CD4-positive, alpha-beta T cell treated with Interleukin-1 beta for 1 hour (primary cell): ENCODE measurements at places on chromosomes 5 and 9.

- DNase-seq, result no peak
Measured at GRCh38 chr9:13282998-13283397, 3.5 kb upstream of the MPDZ start.

- DNase-seq, result no peak
Measured at GRCh38 chr9:3511551-3511950, 14.2 kb downstream of the RFX3 start.

DNA sequence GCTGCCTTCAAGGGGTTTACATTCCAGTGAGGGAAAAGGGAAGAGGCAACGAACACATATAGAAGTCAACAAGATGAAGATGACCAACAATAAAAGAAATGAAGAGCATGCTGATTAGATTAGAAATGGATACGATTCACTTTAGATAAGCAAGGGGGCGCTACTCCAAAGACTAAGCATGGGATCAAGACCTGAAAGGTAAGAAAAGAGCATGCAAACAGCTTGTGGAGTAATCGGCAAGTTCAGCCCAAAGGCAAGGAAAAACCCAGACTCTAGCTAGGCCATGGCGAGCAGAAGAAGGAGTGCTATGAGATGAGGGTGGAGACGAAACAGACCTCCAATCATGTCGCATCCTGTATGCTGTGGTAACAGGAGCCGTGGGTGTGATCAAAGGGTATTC, 124.4 kb downstream of the FANCC start:
- no peak for DNase-seq

- DNase-seq, result no peak
Measured at GRCh38 chr9:121851641-121852091, 200.2 kb downstream of the DAB2IP start.

DNA sequence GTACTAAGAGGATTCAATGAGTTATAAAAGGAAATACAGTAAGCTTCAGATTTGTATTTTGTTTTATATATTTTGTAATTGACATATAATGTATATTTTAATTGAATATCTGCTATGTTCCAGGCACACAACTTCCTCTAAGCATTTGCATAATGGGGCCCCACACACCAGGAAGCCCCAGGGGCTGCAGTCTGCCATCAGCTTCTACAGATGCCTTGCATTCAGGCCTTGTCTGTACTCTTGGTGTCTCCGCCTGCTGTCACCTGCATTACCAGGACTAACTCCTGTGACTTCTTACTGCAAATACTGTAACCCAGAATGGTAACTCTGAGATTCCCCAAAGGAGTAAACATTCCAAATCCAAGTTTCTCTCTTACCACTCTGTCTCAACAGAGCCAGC, 20.6 kb downstream of the ARL15 start:
- DNase-seq, result no peak

DNA sequence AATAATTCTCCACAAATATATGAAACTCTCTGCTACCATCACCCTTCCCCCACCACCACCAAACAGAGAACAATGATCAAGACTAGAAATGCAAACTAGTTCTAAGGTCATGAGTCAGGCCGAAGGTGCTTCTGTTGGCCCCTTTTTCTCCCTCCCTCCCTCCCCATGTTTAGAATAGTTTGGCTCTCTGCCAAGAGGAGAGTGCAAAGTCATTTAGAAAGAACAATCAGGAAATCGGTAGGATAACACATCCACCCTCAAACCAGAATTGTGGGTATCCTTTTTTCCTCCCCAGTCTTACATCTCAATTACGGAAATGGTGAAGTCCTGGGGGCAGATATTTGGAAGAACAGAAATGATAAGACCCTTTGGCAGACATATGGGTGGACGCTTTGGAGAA, 170.1 kb downstream of the SLF1 start:
- DNase-seq, result no peak

GRCh38 chr5:116011046-116011445, 21.2 kb upstream of the ARL14EPL start:
- no peak for DNase-seq

DNA sequence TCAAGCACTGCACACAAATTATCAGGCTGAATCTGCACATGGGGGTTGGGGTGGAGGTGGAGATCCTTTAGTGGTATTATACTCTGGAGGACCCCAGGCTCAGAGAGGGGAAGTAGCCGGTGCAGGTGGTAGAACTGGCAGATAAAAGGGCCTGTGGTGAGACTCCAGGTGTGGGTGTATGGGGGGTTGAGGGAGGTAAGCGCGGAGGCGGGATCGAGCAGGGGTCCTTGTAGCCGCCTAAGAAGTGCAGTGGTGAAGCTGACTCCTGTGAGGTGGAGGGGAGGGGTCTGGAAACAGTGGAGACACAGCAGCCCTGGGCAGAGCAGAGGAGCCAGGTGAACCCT, 841 bp downstream of the ACSL6 start:
- no peak for DNase-seq

DNA sequence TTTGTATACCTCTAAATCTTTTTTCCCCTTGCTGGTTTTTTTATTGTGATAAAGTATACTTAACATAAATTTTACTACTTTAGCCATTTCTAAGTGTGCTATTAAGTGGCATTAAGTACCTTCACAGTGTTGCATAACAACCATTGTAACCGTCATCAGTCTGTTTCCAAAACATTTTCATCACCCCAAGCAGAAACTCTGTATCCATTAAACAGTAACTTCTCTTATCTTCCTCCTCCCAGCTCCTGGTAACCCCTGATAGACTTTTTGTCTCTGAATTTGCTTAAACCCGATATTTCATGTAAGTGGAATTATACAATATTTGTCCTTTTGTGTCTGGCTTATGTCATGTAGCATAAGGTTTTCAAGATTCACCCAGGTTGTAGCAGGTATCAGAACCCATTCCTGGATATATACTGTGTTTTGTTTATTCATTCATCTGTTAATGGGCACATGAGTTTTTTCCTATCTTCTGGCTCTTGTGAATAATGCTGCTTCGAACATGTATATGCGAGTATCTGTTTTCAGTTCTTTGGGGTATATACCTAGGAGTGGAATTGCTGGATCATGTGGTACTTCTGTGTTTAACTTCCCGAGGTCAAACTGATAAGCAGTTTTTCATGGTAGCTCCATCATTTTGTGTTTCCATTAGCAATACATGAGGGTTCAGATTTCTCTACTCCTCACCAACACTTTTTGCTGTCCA, 66.4 kb downstream of the EHMT1 start:
- no peak for DNase-seq

DNA sequence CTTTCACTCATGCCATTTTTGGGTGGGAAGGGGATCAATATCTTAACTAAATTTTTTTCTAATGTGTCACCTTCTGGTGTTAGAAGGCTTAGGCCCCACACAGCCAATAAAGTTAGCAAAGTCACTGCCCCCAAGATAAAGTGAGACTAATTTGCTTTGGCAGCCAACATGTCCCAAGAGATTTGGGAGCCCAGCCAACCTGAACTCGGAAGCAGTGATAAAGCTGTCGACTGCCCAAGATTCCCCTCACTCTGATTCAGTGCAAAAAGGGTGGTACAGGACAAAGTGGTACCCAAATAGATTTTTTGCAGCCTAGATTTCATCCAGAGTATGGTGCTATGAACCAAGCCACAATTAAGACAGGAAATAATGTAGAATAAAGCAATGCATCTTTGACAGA, 572.5 kb upstream of the ARRDC3 start:
- no peak for DNase-seq

DNA sequence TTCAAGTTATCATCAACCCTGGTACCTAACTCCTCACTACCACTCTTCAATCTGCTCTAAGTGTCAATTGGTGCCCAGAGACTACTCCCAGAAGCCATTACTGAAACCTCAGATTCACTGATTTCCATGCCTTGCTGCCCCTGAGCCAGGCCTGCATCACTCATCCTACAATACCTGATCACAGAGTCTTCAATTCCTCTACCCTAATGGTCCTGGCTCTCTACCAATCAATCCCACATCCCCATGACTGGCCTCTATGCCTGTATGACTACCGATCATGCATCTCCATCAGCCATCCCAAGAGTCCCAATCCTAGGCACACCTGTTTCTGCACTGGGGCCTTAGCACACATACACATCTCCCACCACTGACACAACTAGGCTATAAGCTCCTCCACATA, 2.5 kb downstream of the ZNF484 start:
- no peak for DNase-seq

- no peak for DNase-seq
Measured at GRCh38 chr9:72995131-72996024, 42.5 kb upstream of the ALDH1A1 start.

- DNase-seq, result no peak
Measured at GRCh38 chr5:17438027-17438426, 60.0 kb upstream of the TAF11L2 start.

- no peak for DNase-seq
Measured at GRCh38 chr5:62326702-62327101, 20.7 kb downstream of the KIF2A start.
